ENCODE measurements at places on chromosomes 11 and 22.

DNA sequence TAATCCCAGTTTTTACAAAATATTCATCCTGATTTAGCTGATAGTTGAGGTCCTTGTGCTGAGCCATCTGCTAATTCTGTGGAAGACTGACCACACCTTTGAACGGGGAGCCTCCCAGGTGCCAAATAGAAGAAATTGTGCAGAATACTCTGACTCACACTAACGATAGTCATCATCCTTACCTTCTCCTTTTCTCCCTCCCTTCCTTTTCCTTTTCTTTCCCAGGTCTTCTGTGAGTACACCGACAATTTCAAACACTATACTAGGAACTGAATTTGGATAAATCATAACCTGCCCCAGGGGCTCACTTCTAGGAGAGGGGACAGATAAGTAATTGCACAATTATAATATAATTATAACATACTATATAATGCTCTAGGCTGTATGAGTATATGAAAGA lies 73.1 kb upstream of the CTSC start:
- no peak for DNase-seq

- DNase-seq = no peak
These were observed 85.2 kb upstream of the SCUBE2 start for GRCh38 chr11:9176550-9176949.

- no peak for DNase-seq
These were observed 27.6 kb downstream of the POU2AF1 start for GRCh38 chr11:111351374-111352055.

DNA sequence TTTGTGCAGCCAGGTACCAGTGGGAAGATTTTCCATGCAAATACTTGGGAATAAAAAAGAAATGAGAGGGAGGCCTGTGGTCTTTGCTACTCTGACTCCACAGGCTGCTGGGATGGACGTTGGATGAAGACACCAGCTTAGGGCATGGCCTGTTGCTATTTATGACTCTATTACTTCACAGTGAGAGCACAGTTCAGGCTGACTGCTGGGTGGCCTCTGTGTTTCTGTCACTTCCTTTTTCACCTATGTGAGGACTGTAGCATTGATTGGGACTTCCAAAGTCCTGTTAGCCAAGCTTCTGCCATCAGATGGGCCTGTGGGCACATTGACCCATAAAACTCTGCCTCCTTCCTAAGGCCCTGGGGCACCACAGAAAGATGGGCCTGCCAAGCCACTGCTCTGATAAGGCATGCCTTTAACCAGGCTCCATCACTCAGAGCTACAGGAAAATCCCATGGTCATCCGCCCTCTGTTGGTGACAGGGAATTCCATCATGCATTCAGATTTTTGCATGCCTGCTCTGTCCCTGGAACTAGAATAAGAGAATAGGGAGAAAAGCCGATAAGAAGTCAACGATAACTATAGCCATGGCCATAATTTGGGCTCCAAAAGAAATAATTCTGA lies 64.6 kb downstream of the KCNJ1 start:
- peak; percentile 53 for DNase-seq

- DNase-seq = no peak
These were observed 191.1 kb upstream of the DDI1 start for GRCh38 chr11:103845331-103845730.

DNA sequence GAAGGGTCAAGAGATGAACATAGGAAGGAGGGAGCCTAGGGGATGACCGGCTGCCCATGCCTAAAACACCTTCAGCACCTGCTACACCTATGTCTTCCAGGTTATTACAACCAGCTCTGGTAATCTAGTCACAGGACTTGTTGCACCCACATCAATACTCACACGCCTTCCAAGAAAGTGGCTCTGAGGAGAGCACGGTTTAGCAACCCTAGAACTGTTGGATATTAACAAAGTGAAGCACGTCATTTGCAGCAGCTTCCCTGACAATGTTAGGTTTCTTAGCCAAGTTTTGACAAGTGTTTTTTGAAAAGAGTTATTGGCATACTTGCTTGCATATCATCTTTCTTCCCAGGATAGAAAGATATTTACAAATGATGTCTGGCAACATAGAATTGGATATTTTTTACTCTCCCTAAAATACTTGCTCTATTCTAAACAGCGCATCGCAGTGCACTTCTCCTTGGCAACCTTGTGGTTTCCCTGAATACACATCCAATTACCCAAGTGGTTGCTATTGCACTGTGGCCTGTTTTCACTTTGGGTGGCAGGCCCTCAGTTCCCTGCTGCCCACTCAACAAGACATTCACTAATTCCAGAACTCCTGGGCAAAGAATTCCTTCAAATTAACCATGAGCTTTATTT lies 94.3 kb upstream of the ARHGAP42 start:
- no peak for DNase-seq

DNA sequence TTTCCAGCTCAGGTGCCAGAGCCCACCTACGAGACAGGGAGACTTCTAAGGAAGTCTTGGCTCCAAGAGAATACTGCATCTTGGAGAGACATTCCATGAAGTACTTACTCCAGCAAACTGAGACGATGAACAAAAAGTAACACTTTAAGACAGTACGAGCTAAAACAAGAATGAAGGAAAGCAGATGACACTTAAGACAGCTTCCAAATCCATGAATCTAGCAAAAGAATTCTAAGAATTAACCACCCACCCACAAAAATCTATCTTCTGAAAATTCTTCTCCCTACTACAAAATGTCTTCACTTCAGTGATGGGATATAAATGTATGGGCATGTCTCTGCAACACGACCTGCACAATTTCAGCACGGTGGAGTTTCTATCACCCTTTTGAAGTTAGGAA lies 132.9 kb downstream of the C11orf58 start:
- DNase-seq = no peak

DNA sequence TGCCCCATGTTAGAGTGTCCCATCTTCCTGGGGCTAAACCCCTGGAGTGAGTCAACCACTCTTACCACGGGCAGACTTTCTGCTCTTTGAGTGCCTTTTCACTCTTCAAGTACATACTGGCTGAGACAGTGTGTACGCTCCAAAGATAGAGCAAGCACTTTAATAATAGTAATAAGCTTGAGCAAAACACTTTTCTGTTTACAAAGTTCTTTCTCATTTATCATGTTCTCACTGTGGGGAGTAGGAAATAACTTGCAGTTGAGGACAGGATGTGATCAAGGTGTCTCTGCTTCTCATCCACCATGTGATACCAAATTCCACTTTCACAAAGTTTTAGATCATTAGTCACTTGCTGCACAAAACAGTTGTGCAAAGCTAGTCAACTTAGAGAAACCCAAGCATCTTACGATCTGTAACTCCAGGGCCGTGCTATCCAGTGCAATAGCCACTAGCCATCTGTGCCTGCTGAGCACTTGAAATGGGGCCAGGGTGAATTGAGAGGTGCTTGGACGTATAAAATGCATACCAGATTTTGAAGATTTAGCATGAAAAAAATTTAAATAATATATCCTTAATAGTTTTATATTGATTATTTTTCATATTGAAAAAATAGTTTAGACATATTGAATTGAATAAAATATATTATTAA lies 135.3 kb downstream of the KIF18A start:
- DNase-seq = no peak

DNA sequence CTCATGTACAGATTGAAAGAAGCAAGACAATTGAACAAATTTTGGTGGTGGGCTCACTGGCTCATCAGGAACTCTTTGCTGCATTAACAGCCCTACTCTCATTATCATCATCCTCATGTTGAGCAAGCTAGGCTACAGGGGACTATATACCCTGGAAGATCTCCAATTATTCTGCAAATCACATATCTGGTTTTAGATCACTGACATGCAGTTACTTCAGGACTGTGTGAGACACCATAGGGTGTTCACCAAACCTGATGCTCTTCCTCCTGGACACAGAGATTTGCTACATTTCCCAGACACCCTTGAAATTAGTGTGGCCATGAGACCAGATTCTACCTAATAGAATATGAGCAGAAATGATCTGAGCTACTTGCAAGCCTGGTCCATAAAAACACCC lies 23.0 kb upstream of the ME3 start:
- DNase-seq = no peak

DNA sequence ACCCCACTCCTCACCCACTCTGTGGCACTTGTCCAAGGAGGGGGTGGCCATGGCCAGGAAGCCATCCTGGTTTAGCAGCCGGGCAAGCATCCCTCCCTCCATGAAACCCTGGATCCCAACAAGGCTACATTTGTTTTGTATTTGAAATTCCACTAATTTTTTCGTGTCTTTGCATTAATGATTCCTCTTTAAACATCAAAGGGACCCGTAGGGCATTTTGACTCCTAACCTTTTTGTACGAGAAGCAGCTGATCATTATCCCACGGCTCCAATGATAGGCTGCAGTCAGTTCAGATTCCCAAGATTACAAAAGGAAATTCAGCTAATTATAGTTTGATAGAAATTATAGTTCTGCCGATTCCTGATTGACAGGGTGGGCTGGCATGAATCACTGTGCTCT lies 10.7 kb downstream of the MYEOV start:
- no peak for DNase-seq

DNA sequence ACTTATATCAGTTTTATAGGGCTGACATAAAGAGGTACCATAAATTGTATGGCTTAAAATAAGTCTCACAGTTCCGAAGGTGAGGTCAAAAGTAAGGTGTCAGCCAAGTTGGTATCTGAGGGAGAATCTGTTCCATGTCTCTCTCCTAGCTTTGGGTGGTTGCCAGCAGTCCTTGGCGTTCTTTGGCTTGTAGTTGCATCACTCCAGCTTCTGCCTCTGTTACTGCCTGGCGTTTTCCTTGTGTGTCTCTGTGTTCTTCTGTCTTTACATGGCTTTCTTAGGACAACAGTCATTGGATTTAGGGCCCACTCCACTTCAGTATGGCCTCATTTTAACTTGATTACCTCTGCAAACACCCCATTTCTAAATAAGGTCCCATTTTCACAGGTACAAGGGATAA lies 16.7 kb downstream of the MMP7 start:
- no peak for DNase-seq

DNA sequence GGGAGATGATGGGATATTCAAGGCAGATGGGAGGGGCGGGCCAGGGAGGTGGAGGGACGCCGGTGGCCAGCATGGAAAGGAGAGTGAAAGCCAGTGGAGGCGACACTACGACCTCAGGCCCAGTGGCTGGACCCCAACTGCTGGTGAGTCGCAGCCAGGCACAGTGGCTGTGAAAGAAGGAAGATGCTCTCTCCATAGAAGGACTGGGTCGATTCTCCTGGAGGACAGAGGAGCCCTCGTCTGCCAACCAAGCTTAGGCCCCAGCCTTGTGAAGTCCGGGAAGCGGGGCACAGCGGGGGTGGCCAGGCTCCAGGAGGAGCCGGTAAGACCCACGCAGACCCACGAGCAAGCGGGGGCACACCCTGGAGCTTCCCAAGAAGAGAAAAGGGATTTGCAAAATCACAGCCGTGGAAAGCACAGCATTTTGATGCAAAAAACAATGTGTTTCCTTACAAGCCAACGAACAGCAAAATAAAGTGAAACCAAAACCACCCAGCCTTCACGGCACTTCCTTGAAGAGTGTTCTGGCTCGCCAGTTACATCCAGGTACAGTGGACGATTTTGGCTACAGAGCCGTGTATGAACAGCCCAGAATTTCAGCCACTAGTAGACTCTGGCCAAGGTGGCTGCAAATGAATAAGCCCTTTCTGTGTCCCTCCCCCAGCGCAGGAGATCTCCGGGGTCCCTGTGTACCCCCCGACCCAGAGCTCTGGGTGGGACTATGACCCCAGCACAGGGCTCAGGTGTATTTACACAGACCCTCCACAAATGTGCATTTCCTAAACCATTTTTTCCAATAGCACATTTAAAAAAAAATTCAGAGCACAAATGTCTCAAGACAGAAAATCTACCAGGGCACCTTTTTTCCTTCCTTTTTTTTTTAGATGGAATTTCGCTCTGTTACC lies 96.9 kb downstream of the TRMU start:
- no peak for DNase-seq

- DNase-seq = no peak
These were observed 272.5 kb downstream of the SBF2 start for GRCh38 chr11:10021563-10021962.

- peak; percentile 95 for DNase-seq
These were observed 39.0 kb downstream of the TBX1 start for GRCh38 chr22:19799322-19800190.

DNA sequence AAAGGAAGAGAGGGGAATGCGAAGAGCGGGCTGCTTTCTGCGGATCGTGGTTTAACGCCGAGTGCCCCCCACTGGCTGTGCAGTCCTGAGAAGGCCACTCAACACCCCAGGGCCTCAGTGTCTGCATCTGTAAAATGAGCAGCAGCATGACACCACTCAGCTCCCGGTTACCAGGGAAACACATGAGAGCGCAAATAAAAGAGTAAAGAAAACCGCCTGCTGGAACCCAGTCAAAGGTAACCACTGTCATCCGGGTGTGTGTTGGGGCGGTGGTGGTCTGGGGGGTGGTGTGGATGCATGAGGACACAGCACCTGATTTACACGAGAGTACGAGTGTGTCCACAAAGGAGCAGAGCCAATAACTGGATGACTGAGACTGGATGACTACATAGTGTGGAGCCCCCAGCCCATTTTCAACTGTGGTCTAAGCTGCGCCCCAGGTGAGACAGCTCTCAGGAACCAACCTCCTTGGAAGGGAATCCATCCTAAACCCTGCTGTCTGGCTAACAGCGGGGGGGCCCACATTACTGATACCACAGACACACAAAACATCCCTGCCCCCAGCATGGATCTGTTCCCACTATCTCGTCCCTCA lies 5.7 kb downstream of the CELSR1 start:
- no peak for DNase-seq

- no peak for DNase-seq
These were observed 14.3 kb upstream of the AIFM3 start for GRCh38 chr22:20952544-20953341.

DNA sequence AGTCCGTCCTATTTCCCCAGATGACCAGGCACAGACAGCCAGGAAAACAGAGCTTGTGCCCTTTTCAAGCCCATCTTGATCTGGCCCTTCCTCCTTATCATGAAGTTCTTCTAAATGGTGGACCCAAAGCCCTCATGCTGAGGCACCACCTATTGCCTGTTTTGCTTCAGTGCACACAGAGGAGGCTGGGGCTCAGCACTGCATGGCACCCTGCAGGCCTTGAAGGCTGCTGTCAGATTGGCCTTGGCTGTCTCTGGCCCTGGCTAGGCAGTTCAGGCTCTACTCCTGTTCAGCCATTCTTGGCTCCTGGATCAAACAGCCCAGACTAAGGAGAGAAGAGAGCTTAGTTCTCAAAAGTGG lies 49.2 kb downstream of the OTOG start:
- no peak for DNase-seq

GRCh38 chr22:26122920-26123468 lies 46.3 kb upstream of the SEZ6L start:
- DNase-seq = no peak

DNA sequence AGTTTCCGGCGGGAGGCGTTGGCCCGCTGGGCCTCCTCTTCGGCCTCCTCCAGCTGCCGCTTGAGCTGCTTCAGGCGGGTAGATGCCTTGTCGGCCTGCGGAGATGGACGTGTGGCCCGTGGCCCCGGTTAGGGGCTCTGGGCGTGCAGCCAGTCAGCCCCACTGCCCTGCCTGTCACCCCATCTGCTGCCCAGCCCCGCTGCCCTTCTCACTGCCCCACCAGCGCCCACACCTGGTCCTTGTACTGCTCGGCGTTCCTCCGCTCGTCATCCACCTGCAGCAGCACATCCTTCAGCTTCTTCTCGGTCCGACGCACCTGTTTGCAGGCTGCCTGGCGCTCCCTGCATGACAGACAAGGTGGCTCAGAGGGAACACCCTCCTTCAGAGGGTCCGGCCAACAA lies 31.2 kb downstream of the APOL1 start:
- DNase-seq = no peak

GRCh38 chr11:125925804-125926203 lies 20.0 kb upstream of the VSIG10L2 start:
- no peak for DNase-seq
